ENCODE measurements at places on chromosomes 1 and 21.

DNA sequence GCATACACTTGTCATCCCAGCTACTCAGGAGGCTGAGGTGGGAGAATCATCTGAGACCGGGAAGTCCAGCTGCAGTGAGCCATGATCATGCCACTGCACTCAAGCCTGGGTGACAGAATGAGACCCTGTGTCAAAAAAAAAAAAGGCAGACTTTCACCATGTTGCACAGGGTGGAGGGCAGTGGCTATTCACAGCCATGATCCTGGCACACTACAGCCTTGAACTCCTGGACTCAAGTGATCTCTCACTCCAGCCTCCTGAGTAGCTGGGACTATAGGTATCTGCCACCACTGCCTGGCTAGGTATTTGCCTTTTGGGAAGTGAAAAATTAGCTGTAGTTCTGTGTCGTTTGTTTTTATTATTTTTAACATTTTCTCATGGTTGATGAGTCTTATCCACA, 19.1 kb downstream of the SPATA45 start:
- DNase-seq = no peak

- DNase-seq = peak; percentile 33
Observed at GRCh38 chr21:36860736-36861594, 105.5 kb downstream of the HLCS start.

DNA sequence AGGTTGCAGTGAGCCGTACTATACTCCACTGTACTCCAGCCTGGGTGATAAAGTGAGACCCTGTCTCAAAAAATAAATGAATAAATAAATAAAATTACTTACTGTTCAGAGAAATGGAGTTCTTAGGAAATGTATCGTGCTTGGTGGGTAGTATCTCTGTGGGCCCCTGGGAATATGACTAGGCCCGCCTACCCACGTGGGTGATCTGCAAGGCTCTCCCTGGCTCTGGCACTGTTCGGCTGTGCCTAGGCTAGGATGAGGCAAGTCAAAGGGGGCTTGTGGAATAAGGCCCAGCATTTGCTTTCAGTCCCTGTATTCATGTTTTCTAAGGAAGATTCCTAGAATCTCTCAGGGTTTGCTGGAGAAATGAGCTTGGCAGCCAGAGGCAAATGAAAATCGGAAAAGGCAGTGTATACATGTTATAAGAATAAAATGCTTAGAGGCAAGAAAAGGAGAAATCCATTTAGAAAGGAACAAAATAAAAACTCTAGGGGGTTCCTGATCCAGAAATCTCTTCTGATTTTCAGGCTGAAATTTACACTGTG, 4.5 kb upstream of the CSRP1 start:
- DNase-seq = no peak

- DNase-seq = no peak
Observed at GRCh38 chr1:34199927-34200326, 23.2 kb downstream of the C1orf94 start.

DNA sequence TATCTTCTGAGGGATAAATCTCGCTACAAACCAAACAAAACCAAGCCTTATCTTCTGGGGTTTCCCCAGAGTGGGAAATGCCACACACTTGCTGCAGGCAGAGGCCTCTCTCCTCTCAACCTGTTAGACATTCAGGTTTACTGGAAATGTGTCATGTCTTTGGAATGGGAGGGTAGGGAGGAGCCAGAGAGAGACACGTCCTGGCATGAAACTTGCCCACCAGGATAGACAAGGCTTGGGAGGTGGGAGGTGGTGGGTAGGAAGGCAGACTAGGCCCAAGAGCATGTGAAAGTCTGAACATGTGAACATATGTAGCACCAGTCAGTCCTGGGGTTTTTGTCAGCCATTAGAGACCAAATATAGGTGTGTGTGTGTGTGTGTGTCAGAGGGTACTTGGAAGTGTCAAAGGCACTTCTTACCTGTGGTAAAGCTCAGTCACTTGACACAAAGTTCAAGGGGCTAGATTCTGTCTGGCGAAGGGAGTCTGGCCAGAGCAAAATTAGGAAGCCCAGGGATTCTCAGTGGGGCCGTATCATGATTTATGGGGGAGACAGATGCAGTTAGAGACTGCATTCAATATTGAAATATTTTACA, 32.4 kb upstream of the PIGC start:
- DNase-seq = no peak

DNA sequence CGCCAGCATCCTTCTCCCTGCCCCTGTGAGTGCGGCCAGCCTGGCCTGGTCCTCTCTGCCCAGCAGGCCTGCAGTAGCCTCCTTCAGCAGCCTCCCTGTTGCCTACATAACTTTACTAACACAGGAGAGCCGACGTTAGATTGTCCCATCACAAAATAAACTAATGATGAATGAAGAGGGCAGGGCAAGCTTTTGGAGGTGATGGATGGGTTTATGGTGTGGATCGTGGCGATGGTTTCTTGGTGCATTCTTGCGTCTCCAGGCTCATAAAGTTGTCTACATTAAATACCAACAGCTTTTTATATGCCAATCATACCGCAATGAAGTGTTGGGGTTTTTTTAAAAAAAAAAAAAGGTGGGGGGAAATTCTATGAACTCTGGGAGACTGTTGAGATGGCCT, 164.5 kb downstream of the PRDM16 start:
- DNase-seq = no peak

GRCh38 chr1:70202173-70202758, 3.1 kb downstream of the LRRC40 start:
- DNase-seq = no peak

DNA sequence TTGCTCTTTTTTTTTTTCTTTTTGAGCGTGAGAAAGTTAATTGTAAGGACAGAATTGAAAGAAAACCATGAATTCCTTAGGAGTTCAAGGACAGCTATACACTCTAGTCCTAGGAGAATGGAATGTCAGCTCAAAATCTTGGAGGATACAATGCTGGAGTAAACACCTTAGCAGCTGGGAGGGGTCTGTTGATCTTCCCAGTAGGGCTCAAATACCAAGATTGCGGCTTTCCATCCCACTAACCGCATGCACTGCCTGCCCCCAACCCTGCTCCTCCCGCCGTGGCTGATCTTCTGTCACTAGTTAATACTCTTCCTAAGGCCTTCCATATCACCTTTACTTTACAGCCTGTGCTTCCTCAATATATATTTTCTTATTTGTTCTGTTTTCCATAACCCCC, 2.6 kb upstream of the PDC start:
- DNase-seq = no peak

GRCh38 chr1:15337656-15338402, 71.9 kb upstream of the EFHD2 start:
- peak; percentile 18 for DNase-seq

GRCh38 chr1:154186177-154186576, 5.7 kb downstream of the TPM3 start:
- DNase-seq = peak; percentile 77
